ENCODE measurements at places on chromosomes 4 and X.

GRCh38 chrX:48802905-48803200, 986 bp downstream of the HDAC6 start:
- no peak for DNase-seq

DNA sequence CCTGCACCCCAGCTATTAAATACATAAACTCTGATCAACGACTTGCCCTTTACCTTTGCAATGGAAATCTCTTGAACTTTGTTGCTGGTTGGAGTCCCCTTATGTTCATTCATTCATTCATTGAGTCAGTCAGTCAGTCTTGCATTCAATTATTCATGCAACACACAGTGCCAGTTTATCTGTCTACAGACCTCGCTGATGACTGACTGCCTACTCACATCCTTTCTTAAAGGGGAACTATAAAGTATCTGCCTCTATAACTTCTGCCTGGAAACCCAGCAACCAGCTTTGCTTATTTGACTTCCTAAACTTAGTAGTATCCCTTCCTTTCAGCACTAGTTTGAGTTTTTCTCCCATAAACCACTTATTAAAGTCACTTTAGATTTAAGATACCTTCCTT, 620.8 kb upstream of the ADGRL3 start:
- DNase-seq: no peak

DNA sequence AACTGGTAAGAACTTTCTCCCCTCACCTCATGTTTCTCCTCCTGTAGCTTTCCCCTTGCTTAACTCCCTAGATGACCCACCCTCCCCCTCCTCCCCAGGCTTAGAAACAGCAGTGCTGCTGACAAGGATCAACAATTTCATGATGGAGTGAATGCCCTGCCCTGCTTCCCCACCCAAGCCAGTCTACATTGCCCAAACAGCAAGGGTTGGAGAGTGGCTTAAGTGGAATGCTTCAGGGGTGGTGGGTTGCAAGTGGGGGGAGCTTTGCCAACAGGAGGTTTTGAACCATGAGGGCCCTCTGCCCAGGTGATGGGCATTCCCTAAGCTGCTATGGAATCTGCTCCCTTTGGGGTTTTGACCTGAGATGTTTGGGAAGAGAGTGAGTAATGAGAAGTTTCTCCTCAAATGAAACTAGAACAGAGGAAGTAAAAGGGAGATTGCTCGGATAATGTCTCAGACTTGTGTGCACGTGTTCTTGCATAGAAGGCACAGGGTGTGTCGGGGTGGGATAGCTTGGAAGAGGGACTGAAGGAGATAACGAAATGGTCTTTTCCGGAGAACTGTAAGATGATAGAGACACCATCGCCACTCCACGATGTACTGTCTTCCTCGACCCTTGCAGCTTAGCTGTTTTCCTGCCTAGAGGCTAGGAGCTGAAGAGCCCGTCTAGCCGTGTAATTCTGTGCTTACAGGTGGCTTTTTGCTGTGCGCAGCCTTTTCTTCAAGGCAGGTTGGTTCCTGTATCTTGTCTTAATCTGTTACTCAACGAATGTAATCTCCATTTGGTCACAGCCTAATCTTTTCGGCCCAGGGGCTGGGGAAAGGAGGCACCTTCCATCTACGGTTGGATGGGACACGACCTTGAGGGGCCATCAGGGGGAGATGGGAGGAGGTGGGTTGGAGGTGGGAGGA, 10.1 kb downstream of the GDPD2 start:
- no peak for DNase-seq

- DNase-seq: no peak
These were observed 24.5 kb upstream of the GPR78 start for GRCh38 chr4:8555716-8556115.

GRCh38 chr4:140152013-140152703, 1.8 kb downstream of the MAML3 start:
- no peak for DNase-seq

Measured in BJ (cell line).